ENCODE measurements at places on chromosomes 1 and 21.
A peak's percentile ranks its signal among the peaks of the same experiment; 100 is the strongest.

DNA sequence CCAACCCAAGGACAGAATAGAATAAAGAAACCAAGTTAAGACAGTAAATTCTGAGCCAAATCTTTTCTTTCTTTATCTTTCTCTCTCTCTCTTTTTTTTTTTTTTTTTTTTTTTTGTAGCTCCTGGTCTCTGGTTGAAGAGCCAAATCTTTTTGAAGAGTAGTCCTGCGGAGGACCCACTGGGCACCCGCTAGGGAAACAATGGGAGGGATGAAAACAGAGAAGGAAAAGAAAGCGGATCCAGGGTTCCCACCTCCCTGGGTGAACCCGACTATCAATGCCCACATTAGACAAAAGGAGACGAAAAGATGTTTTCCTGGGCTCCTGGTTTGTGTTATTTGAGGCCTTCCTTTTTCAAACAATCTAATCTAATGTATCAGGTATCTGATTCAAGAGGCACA, 49.8 kb upstream of the FBXO28 start:
- DNase-seq: no peak

DNA sequence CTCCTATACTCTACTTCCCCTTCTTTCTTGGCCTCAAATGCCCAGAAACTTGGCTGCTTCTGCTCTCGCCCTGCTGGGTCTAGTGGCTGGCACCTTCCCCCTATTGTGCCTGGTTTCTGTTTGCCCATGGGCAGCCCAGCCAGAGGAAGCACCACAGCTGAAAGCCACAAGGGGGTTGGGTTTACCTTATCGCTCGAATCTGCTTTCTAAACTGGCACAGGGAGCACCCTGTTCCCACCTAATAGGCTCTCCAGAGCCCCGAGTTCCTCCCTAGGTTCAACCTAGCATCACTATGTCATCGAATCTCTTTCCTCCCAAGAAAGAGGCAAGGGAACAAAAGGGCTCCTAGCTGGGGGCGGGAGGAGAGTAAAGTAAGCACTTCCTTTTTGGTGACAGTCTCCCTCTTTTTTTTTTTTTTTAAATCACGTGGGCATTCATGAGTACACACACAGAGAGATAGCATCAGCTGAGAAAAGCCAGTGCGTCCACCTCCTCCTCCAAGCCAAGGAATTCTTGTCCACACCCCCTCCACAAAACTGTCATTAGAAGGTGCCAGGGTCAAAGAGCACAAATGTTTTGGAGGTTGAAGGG, 72.8 kb downstream of the PLEKHA6 start:
- no peak for DNase-seq

DNA sequence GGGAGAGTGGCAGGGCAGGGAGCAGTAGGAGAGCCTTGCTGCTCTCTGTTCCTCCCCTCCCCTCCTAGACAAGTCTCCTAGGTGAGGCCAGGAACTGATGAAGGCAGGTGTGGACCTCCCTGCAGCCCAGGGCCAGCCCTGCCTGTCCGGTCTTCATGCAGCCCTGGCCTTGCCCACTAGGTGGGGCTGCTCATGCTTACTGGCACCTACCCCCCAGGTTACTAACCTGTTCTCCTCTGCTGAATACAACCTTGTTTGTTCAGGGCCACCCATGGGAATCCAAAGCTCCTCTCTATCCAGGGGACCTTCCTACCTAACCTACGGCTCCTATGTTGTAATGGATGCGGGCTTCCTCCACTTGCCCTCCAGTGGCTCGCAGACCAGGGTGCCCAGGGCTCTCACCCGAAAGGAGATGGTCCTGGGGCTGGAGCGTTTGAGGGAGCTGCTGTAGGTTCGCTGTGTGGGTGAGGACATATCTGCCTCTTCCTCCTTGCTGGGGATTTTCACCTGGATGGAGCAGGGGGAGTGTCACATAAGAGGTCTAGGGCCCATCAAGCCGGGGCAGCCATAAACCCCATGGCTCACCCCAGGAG, 7.9 kb upstream of the TNNT2 start:
- DNase-seq: peak; percentile 88

GRCh38 chr1:233735331-233735730, 121.4 kb downstream of the KCNK1 start:
- DNase-seq: no peak

GRCh38 chr1:42821690-42822089, 4.5 kb upstream of the SVBP start:
- DNase-seq: no peak

GRCh38 chr1:115837740-115838421, 3.0 kb downstream of the NHLH2 start:
- DNase-seq: peak; percentile 55

- peak; percentile 75 for DNase-seq
Measured at GRCh38 chr1:239976130-239976968, 115.3 kb upstream of the FMN2 start.

DNA sequence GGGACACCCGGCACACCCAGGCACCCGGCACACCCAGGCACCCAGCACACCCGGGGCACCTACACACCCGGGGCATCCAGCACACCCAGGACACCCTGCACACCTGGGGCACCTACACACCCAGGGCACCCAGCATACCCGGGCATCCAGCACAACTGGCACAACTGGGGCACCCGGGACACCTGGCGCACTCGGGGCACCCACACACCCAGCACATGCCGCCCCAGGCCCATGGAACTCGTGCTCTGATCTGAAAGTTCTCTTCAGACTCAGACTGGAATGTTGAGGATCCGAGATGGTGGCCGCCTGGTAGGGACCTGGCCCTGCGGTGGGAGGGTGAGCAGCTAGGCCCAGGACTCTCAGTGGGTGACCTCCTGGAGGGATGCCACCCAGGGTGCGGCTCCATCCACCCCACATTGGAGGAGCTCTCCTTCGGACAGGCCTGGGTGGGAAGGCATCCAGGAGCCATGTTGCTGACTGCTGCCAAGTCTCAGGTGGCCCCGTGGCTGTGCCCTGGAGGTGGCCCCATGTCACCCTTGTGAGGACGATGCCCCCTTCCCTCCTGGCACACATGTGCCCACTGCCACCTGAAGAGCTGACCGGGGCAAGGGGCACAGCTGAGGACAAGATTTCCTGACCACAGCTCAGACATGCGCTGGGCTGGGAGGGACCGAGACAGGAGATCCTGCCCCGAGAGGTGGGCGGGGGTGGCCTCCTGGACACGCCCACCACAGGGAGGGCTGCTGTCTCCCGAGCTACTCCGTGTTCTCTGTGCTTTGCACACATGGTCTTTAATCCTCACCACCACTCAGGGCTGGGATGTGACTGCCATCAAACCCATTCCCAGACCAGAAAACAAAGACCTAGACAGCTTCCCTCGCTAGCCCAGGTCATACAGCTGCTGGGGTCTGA, 37.0 kb downstream of the UBE2G2 start:
- peak; percentile 70 for DNase-seq
